ENCODE measurements at places on chromosomes 12 and 14.

- DNase-seq: no peak
These were observed 28.6 kb downstream of the FGFR1OP2 start for GRCh38 chr12:26966842-26967241.

GRCh38 chr14:65531148-65531547, 118.6 kb downstream of the FUT8 start:
- no peak for DNase-seq

GRCh38 chr14:66477567-66477966, 8.6 kb upstream of the CCDC196 start:
- no peak for DNase-seq

DNA sequence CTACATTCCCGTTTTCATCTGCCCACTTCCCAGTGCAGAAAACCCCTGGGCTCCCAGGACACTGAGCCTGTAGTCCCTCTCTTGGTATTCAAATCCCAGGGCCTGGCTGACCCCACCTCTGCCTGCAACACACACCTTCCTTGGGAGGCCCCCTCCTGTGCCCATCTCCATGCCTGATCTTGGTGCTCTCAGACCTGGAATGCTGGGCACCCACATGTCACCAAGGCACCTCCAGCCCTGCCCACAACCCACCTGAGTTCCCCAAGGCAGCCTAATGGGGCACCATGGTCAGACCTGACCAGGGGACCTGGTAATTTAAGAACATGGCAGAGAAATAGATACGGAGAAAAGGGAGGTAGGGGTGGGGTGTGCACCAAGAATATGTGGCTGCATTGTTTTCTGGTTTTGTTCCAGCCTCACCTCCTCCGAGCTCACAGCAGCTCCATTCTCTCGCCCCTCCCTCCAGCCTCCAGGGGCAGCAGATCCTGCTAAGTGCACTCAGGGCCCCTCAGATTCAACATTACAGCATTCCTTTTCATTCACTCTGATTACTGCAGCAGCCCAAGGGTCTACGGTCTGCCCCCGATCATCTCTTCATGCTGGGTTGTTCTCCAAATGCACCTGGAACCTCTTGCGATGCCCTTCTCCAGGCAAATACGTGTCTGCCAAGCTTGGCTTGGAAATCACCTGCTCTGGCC, 9.2 kb upstream of the HSP90AA1 start:
- no peak for DNase-seq

- no peak for DNase-seq
These were observed 270.4 kb upstream of the FAR2 start for GRCh38 chr12:28878629-28879028.

DNA sequence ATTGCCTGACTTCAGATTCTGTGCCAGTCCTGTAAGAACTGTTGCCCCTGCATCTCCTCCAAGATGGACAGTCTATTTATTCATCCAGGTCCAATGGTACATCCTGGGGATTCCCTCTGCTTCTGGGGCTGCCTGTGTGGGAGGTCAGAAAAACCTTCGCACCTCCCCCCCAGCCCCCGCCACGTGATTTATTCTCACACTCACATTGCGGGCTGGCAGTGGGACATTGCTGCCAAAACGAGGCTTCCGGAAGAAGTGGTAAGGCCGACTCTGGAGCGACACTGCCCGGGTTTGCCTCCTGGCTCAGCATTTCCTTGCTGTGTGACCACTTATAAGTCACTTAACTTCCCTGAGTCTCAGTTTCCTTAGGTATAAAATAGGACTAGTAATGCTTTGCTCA, 5.9 kb upstream of the RTL1 start:
- DNase-seq: no peak

GRCh38 chr12:69620921-69621320, 10.2 kb upstream of the LRRC10 start:
- DNase-seq: no peak

DNA sequence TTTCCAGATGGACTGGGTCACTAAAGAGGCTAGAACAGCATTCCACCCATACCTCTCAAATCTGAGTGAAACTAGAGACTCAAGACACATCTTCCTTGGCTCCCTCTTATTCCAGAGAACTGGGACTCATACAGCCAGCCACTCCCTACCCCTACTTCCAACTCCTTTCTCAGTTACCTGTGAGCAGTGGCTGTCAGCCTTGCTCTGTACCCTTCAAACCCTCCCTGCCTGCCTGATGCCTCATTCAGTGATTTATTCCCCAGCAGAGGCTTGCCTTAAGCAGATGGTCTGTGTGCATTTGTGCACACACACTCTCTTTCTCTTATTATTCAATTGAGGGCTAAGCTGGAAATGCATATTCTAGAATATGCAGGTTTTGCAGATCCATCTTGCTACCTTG, 14.6 kb downstream of the GPR84 start:
- no peak for DNase-seq

DNA sequence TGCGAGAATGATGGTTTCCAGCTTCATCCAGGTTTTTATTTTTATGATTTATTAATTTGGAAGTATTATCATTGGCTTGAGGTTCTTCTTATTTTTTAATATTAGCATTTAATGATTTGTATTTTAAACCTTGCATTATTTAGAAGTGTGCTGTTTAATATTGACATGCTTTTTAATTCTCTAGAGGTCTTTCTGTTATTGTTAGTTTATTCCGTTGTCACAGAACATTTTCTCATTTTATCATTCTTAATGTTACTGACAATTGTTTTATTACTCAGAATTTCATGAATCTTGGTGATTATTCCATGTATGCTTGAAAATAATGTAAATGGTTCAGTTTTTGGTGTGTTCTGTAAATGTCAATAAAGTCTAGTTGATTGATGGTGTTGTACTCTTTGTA, 463.5 kb upstream of the NOVA1 start:
- no peak for DNase-seq

GRCh38 chr14:76446486-76446885, 70.5 kb downstream of the ESRRB start:
- no peak for DNase-seq

GRCh38 chr14:79201564-79202207, 1009.6 kb downstream of the DIO2 start:
- DNase-seq: no peak

DNA sequence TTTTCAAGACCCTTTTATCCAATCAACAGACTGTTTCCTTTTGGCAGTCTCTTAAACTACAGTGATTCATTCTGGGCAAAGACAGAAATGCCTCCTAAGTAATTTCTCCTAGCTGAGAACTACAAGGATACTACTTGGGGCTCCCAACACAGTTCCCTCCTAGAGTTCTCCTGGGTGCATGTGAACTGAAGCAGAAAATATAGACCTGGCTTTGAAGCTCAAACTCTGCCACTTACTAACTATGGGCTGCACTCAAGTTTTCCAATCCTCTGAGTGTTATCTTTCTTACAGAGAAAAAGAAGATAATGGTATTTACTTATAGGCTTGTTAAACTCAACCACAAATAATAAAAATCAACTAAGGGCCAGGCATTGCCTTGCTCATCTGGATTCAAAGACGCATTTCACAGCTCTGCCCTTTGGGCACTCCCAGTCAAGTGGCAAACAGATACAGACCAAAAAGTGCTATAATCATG, 97.6 kb downstream of the EFCAB11 start:
- DNase-seq: peak; percentile 43

- no peak for DNase-seq
These were observed 204.0 kb upstream of the PRKD1 start for GRCh38 chr14:30131581-30132097.

- DNase-seq: no peak
These were observed 58.2 kb upstream of the ALG10B start for GRCh38 chr12:38258411-38258810.

DNA sequence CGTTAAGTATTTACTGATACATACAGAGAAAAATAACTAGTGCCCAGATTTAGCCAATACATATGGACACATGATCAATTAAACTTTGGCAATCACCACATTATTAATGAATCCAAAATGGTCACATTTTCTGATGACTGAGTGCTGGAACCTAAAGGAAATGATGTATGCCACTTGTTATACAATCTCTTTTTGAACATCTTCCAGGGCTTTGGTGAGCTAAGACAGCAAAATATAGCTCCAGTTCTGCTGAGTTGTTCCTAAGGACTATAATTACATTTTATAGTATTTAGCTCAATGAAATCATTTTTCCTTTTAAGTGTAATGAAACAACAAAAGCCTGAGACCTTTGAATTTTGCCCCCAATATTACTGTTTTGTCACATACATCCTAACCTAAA, 329.1 kb upstream of the ATP2B1 start:
- peak; percentile 64 for DNase-seq
